NCI-H1417 (cell line): ENCODE measurements at places on chromosomes 3 and 15.

GRCh38 chr3:64111872-64112271, 88.6 kb upstream of the PSMD6 start:
- no peak for DNase-seq

- DNase-seq, result peak; percentile 24
Observed at GRCh38 chr3:178671791-178672190, 135.6 kb downstream of the KCNMB2 start.

DNA sequence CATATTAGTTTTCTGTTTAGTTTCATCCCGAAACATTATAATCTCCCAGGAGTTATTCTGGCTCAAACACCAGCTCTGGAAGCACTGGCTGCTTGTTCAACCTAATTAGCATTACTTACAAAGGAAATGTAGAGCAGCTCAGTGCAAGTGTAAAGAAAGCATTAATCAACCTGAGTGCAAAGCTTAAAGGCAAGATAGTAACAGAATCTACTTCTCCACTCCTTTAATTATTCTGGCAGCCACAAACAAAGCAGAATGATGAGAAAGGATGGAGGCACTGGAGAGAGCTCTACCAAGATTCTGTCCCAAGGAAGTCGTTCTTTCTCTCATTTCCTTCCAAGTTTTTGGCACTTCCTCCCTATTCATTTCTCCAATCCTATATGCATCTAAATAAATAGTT, 1384.0 kb downstream of the ZPLD1 start:
- DNase-seq, result no peak

- no peak for DNase-seq
Observed at GRCh38 chr15:64586984-64587383, 126.6 kb downstream of the ZNF609 start.

- DNase-seq, result no peak
Observed at GRCh38 chr3:157061265-157061664, 98.7 kb downstream of the CCNL1 start.

DNA sequence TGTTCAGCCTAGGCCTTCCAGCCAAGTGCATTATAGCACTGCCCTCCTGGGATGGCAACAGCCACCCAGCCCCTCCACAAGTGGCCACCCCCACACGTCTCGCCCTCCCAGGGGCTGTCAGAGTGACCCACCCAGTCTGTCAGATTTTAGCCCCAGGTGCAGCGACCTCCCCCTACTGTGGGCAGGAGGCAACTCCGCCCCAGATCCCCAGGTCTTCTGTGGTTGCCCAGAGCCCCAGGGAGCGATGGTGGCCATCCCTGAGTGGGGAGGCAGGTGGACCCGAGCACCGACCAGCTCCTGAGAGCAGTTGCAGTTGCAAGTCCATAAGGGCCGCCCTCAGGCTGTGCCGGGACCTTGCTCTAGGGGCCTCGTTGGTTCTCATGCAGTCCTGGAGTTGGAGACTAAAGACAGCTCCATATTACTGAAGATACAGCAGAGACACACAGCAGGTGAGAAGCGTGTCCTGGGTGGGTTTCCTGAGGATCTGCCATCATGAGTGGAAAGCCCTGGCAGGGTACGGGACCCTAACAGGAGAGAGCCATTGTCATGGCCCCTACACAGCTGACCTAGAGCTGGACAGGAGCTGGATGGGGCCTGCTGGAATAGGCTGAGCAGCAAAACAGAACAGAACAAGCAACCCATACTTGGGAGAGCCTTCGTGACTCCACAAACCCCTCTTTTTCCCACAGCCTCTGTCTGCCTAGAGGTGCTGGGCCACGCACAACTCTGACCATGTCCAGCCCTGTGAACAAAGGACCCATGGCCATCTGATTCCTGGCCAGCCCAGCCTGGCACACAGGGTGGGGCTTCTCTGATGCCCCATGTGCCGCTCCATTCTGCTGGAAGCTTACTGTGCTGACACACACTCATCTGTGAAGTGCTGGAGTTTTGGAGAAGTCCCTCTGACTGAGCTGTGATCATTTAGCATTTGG, 110.3 kb upstream of the ALDH1A3 start:
- DNase-seq, result no peak

- no peak for DNase-seq
Observed at GRCh38 chr3:4766263-4766662, 213.0 kb upstream of the BHLHE40 start.

DNA sequence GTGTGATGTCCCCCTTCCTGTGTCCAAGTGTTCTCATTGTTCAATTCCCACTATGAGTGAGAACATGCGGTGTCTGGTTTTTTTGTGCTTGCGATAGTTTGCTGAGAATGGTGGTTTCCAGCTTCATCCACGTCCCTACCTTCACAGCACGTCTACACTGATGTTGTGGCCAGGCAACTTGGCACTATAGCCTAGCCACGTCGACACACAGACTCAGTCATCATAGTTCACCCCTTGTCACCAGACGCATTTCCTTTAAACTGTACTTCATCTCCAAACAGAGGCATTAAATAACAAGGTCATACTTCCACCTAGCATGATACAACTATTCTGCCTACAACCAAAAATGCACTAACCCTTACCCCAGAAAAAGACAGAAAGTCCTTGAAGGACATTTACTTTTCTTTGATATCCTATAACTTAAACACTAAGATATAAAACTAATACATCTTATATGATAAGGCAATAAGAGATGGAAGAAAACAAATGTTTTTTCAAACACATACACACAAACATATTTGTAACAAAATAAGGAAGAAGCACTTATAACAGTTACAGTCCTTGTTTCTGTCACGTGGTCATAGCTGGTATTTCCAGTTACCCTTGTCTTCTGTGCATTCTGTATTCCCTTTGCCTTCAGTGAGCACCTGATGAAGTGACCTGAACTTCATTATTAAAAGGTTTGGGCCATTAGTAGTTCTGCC, 121.4 kb downstream of the KLF13 start:
- no peak for DNase-seq

DNA sequence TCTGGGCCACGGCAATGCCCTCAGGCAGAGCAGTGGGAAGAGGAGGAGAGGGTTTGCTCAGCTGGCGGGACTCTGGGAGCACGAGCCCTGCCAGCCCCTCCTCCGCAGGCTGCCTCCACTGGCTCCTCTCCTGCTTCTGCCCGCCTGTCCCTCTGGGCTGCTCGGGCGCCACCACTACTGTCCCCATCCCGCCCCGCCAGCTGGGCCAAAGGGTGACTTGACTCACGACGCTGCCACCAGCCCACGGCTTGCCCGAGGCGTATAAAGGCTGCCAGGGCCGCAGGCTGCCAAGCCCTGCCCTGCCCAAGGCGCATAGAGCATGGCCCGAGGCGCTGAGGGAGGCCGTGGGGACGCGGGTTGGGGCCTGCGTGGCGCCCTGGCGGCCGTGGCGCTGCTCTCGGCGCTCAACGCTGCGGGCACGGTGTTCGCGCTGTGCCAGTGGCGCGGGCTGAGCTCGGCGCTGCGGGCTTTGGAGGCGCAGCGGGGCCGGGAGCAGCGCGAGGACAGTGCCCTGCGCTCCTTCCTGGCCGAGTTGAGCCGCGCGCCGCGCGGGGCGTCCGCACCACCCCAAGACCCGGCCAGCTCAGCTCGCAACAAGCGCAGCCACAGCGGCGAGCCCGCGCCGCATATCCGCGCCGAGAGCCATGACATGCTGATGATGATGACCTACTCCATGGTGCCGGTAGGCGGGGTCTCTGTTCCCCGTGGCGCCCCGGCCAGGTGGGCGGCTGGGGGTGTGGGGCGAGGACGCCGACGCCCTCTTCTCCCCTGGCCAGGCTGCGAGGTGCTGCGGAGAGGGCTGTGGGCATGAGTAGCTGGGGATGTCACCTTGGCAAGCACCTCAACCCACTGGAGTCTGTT, at the start of gene GLDN:
GLDN (plus strand) TSS at position 290 of the 861 bp plus-strand sequence; CDS start at position 320, 30 bp downstream.
- DNase-seq, result peak; percentile 63

DNA sequence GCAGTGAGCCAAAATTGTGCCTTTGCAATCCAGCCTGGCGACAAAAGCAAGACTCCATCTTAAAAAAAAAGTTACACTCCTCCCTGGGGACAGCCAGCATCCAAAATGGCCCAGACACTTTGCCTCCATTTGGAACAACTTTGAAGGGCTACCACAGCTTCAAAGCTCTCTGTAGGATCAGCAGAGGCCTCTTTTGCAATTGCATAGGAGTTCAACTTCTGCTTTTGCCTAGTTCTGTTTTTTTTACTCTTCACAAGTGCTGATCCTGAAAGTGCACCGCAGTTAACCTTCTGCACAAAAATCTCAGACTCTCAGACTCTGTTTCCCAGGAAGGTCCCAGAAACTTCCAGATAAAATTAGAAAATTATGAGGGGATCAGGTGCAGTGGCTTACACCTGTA, 25.2 kb upstream of the SLC4A7 start:
- no peak for DNase-seq

- no peak for DNase-seq
Observed at GRCh38 chr15:28978011-28978378, 92.2 kb downstream of the APBA2 start.

- DNase-seq, result peak; percentile 32
Observed at GRCh38 chr3:129182390-129183185, 1.1 kb downstream of the CNBP start.

DNA sequence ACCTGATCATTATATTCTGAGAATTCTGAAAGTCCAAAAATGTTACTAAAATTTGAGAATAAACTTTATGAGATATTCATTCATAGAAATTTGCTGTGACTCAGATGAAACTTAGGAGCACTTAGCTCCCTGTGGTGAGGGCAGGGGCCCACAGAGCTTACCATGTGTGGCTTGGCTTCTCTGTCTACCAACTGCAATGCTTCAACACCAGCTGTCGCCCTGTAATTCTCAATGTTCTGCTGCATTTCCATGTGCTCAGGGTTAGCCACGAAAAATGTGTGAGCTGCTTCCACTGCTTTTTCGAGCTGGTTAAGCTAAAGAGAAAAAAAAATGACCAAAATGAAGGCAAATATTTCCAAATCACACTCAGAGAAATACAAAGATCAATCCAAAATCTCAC, 125.6 kb downstream of the P3H2 start:
- DNase-seq, result no peak

DNA sequence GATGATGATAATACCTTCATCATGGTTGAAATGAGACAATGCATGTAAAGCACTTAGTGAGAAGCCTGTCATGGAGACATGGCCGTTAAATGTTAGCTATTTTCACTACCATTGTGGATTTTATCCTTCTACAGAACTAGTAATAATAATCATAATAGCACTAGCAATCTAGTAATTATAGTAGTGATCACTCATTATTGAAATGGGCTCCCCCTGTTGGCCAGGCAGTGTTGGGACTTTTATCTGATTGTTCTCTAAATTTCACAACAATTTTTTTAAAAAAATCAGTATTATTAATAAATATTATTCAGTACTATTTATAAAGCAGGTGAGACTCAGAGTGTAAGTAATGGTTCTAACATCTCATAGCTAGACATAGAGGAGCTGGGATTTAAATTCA, 396.3 kb downstream of the IL5RA start:
- no peak for DNase-seq

GRCh38 chr3:194758716-194759115, 73.0 kb downstream of the FAM43A start:
- DNase-seq, result no peak

- no peak for DNase-seq
Observed at GRCh38 chr3:186121968-186122367, 13.1 kb upstream of the ETV5 start.

- peak; percentile 91 for DNase-seq
Observed at GRCh38 chr3:184583578-184584451, 22.2 kb downstream of the EPHB3 start.

- no peak for DNase-seq
Observed at GRCh38 chr3:172908771-172909270, 158.3 kb downstream of the ECT2 start.

GRCh38 chr15:39602143-39602542, 21.3 kb downstream of the THBS1 start:
- no peak for DNase-seq

GRCh38 chr3:188440340-188440972, 286.5 kb downstream of the LPP start:
- DNase-seq, result no peak

DNA sequence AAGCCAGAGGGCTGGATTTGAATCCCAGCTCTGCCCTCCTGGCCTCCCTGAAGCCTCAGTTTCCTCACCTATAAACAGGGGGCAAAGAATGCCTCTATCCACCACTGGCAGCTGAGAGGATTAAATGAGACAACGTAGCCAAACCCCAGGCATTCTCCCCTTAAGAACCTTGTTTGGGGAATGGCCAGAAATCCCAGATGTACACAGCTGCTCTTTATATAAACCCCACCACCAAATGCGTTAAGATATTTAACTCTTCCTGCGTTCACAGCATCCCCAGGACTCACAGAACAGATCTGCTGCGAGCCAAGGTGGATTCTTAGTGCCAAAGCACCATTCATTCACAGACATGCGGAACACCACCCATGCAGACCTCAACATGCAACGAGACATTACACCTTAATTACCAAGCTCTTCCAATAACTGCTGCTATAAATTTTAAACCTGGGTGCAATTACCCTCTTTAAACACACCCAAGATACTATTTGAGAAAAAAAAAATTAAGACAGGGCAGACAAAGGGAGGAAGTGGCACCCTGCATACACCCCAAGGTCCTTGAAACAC, 5.2 kb downstream of the TLE3 start:
- peak; percentile 17 for DNase-seq

GRCh38 chr15:55237219-55238130, 40.7 kb upstream of the RSL24D1 start:
- no peak for DNase-seq

GRCh38 chr3:184239708-184240107, 9.1 kb downstream of the ALG3 start:
- DNase-seq, result no peak

DNA sequence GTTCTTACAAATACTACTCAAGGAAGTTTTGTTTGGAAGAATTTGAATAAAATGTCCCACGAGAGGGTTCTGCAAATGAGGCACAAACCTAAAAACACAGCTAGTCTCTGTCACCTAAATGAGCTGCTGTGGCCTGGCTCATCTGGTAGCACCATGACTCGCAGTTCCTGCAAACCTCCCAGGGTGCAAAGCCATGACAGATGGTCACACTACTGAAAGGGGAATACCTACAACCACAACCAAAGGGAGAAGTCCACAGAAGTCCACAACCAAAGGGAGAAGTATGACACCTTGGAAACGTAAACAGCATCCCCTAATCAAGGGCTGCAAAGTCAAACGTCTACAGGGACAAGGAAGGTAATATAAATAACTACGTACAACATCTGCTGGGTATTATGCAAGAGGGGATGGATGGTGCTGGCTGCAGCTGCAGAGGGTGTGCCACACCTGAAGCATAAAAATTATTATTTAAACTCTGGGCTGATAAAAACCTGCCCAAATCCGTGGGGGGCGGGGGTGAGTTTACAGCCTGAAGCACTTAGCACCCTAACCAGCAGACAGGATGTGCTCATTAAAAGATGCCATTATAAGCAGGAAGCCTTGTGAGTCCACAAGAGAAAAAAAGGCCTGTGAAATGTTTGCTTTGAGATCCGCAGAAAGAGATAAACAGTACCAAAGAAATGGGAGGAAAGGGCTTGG, 184.0 kb downstream of the MAGI1 start:
- peak; percentile 68 for DNase-seq

- DNase-seq, result no peak
Observed at GRCh38 chr3:13638927-13639326, 90.0 kb downstream of the FBLN2 start.
